Fibroblast of pulmonary artery (primary cell): ENCODE measurements at places on chromosomes 11 and 22.

GRCh38 chr11:44774108-44774507 lies 47.3 kb downstream of the TSPAN18 start:
- no peak for DNase-seq

GRCh38 chr11:35358391-35358790 lies 61.0 kb downstream of the SLC1A2 start:
- DNase-seq, result no peak

DNA sequence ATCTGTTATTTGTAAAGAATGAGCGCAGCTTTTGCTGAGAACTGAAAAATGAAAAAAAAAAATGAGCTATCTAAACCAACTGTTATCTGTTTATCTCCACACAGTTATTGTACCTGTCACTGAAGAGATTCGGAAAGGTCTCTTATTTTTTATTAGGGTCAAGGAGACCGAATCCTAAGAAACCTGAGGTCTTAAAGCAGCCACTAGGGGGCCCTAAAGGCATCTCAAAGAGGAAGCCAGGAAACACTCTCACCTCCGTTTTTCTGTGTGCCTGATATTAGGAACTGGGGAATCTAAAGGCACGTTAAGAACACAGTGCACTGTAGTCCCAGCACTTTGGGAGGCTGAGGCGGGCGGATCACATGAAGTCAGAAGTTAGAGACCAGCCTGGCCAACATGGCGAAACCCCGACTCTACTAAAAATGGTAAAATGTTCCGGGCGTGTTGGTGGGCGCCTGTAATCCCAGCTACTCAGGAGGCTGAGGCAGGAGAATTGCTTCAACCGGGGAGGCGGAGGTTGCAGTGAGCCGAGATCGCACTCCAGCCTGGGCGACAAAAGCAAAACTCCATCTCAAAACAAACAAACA lies 3.5 kb upstream of the LARGE1 start:
- DNase-seq, result peak; percentile 84

DNA sequence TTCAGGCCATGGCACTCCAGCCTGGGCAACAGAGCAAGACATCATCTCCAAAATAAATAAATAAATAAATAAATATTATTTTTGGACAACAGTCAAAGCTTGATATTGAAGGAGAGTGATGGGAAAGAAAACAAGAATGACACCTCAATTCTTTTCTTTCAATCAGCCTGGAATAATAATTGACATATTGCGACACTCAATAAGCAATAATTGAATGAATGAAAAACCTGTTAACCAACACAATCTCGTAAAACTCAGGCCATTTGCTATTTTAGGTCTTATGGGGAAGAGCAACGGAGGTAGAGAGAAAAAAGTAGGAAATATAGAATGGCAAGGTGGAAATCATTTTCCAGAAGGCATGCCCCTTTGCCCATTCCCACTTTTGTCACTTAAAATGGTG lies 10.5 kb upstream of the RBFOX2 start:
- no peak for DNase-seq

DNA sequence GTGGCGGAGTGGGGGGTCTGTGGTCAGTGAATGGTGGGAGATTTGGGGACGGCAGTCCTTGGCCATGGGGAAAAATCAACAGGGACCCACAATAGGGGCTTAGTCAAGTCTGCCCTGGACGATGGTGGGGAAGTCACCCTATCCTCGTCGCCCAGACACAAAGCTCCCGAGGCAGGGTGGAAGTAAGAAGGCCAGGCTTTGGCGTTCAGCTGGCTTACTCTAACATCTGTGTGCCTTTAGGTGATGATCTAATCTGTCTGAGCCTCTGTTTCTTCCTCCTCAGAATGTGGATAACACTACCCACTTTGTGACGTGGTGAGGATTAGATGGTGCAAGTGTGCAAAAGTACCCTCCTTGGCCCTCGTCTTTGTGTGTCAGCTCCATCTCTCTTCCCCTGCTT lies 192.2 kb downstream of the ST3GAL4 start:
- no peak for DNase-seq

GRCh38 chr11:20111871-20112270 lies 48.4 kb downstream of the DBX1 start:
- DNase-seq, result no peak

- no peak for DNase-seq
These were observed 1307.5 kb upstream of the TENM4 start for GRCh38 chr11:80748207-80748925.

GRCh38 chr11:120147950-120148270 lies 10.0 kb upstream of the TRIM29 start:
- no peak for DNase-seq

- peak; percentile 20 for DNase-seq
These were observed 1.7 kb downstream of the ZBED4 start for GRCh38 chr22:49855251-49855911.

DNA sequence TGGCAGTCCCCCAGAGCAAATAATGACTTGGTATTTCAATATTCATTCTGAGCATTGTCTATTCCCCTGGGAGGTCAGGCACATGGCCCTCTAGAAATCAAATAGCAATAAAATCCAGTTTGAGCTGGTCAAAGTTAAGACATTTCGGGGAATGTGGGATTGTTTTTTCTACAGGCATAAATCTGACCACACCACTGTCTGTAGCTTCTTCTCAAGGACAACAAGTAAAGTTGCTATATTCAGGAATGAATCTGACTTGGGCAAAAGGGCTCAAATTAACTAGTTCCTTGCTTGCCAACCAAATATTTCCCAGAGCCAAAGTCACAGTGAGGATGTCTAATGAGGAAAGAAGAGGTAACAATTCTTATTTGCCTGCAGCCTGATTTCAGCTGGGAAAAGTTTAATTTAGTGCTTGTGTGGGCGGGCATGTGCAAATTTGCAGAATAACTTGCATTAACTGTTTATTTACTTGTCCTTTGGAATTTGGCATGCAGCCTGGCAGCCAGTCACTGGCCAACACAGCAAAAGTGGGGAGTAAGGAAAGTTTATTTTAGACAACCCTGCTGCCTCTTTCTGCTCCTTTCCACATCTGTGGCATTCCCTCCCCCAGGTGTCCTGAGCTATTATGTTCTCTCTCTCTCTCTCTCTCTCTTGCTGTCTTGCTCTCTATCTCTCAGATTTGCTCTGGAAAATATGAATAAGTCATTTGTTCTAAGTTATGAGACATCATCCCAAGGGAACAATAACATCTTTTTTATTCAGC lies 51.2 kb upstream of the ARHGAP20 start:
- peak; percentile 57 for DNase-seq

- no peak for DNase-seq
These were observed 156.3 kb downstream of the GRM5 start for GRCh38 chr11:88909500-88909899.

DNA sequence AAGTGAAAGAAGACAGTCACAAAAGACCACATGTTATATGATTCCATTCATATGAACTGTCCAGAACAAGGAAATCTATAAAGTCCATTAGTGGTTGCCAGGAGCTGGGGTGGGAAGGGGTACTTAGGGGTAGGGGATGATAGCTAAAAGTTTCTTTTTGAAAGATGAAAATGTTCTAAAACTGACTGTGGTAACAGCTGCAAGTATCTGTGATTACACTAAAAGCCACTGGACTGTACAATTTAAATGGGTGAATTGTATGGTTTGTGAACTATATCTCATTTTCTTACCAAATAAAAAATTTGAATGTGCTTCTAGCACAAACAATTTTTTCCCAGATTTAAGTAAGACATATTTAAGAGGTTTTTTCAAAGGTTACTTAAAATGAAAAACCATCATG lies 22.1 kb downstream of the CHKA start:
- DNase-seq, result no peak

- DNase-seq, result no peak
These were observed 249.1 kb downstream of the CTTN start for GRCh38 chr11:70647188-70648166.

DNA sequence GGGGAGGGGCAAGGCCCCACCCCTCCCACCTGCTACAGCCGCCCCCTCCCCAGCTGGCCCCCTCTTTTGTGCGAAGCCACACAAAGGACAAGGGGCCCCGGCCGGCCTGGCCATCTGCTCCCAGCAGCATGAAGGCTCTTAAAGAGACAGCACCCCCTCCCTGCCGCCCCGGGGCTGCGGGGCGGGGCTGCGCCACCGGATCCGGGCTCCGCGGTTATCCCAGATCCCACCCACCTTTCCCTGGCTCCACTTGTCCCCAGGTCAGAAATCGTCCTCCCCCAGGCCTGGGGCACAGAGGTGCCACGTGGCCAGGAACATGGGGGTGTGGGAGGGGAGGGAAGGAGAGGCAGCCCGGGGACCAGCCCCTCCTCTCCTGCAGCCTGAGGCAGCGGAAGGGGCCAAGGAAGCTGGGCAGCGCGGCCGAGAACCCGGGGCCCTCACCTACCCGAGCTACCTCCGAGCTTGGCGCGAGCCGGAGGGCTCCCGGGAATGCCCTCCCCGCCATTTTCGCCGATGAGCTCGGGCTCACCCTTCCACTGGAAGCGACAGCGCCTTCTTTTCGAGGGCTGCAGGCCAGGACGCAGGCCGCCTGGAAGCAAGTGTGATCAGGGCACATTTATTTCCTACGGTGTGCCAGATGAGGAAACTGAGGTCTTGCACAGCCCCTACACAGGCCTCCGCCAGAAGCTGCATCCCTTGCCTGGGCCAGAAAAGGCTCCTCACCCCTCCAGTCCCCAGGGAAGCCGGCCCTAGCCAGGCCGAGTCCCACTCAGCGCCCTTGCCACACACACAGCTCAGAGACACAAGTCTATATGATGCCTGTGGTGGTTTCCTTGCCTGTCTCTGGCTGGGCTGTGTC lies 2.5 kb upstream of the RCOR2 start:
- no peak for DNase-seq

- DNase-seq, result no peak
These were observed 2.0 kb downstream of the DUSP8 start for GRCh38 chr11:1570001-1570453.

GRCh38 chr11:61635787-61636186 lies 44.4 kb upstream of the DAGLA start:
- DNase-seq, result no peak

GRCh38 chr11:87909178-87909577 lies 266.1 kb downstream of the RAB38 start:
- DNase-seq, result no peak

GRCh38 chr11:131275580-131275979 lies 94.8 kb upstream of the NTM start:
- DNase-seq, result no peak

DNA sequence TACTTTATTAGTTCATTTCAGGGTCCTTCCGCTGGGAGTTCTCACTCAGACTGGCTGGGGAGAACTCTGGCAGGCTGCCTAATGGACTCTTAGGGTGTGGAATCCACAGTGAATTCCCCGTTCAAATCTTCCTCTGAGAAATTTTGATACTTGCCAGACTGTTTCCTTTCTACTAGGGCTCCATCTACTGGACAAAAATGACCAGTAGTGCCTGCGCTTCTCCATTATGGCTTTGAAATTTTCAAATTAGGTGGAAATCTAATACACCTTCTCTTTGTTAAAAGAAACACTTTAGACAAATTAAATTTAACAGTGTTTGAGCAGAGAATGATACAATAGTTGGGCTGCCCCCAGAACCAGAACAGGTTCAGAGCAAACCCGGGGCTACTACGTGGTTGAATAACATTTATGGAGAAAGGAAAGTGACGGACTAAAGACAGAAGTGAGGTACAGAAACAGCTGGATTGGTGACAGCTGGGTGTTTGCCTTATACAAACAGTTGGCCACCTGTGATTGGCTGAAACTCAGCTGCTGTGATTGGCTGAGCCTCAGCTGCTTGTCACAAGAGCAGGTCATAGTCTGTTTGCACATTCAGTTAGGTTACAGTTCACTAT lies 52.9 kb upstream of the FDX1 start:
- peak; percentile 90 for DNase-seq

- peak; percentile 36 for DNase-seq
These were observed 70.7 kb upstream of the THY1 start for GRCh38 chr11:119493712-119494111.

- no peak for DNase-seq
These were observed 14.1 kb downstream of the MIAT start for GRCh38 chr22:26671317-26672059.

GRCh38 chr11:5881756-5882155 lies 1.3 kb downstream of the OR52E4 start:
- DNase-seq, result no peak

GRCh38 chr11:21427726-21428125 lies 758.3 kb downstream of the NELL1 start:
- DNase-seq, result no peak

DNA sequence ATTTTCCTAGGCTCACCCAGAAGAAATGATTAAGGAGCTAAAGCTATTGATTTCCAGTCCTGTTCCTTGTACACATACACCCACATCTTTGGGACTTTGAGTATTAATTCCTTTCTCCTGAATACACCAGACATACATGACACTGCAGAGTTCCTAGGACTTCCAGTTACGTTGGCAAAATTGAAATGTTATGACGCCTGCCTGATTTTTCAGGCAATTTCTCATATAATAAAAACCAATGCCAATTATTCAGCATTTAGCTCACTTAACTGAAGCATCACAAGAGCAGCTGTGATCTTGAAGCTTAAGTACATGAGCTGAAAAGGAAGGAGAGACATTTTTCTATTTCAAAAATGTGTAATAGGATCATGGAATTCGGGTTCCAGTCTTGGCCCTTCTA lies 4.5 kb downstream of the CLMP start:
- no peak for DNase-seq

DNA sequence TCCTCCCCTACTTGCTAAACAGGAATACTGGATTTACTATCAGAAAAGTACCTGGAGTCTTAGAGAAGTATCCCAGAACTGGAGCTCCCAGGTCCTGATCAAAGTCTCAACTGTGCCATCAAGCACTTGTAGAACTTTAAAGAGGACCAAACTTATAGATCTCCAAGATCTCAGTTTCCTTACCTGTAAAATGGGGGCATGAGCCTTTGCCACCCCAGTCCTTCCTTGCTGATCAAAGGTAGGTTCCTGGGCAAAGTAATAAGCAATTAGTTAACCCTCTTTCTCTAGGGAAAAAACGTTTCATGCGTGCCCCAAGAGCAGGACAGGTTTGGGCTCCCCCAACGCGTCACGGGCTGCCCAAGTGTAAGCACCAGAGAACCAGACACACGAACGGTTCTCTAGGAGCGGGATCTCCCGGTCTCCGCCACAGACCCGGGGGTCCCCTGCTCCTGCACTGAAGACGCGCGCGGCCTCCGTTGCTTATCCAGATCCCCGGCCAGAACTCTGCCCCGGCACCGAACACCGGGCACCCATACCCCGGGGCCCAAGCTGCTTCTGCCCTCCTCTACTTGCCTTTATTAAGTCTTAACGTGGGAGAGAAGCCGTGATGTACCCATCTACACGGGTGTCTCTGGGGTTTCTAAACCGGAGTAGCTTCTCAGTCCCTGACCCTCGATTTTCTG lies 505 bp downstream of the ZNF214 start:
- no peak for DNase-seq

DNA sequence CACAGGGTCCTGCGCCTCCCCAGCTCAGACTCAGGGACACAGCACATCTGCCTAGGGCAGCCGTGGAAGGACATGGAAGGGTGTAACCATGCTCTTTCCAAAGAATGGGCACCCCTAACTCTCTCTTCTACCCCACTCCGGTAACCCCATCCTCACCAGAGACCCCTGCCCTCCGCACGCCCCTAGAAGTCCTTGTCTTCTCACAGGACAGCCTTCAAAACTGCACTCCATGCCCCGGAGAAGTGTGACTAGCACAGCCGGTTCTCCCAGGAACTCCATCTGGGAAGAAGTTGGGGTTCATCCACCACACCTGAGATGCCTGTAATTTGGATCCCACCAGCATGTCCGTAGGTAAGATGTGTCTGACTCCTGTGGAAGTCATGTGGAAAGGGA lies 25.0 kb downstream of the P2RY2 start:
- no peak for DNase-seq
